ENCODE measurements at places on chromosomes 12 and 14. TPM values are rescaled to one million over a fixed set of nuclear protein-coding genes. Genes with fewer than 3 reads are reported as not detected.
A peak's percentile ranks its signal among the peaks of the same experiment; 100 is the strongest.

- H3K27ac ChIP-seq, result no peak overlapping the region
- H3K27me3 ChIP-seq, result no peaks in the 10 kb centered on the region
- no peak overlapping the region for H3K4me3 ChIP-seq
- DNase-seq, result no peak
These were observed 28.4 kb downstream of the LRTM2 start for GRCh38 chr12:1848745-1849144.

DNA sequence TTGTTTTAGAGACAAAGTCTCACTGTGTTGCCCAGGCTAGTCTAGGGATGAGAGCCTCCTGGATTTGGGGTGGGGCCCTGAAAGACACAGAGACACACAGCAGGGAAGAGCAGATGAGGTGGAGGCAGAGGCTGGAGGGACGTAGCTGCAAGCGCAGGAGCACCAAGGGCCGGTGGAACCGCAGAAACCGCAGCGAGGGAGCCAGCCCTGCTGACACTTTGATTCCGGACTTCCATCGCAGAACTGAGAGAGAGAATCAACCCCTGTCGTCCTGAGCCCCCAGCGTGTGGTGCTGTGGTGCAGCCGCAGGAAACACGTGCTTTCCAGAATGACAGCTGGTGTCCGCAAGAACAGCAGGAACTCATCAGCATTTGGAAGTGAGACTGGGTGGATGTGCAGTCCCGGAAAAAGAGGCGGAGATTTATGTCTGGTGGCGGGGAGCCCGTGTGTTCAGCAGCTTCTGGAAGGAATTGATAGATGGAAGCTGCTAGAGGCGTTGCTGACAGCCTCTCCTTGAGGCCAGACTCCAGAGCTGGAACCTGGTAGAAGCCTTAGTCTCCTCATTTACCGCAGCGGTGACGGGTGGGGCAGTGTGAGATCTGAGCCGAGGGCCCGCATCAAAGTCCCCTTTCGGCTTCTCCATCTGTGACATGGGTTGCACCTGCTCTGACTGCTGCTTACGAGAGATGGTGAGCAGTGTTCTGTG lies 21.9 kb upstream of the KLC1 start:
- no peaks in the 10 kb centered on the region for H3K27me3 ChIP-seq
- H3K27ac ChIP-seq, result no peak overlapping the region

- no peaks in the 10 kb centered on the region for H3K4me1 ChIP-seq
- DNase-seq, result no peak
- H3K4me3 ChIP-seq, result no peak overlapping the region
- no peaks in the 10 kb centered on the region for H3K36me3 ChIP-seq
These were observed 50.9 kb upstream of the INSM2 start for GRCh38 chr14:35482994-35483515.

GRCh38 chr14:70935135-70935534 lies 27.9 kb downstream of the PCNX1 start:
- no peaks in the 10 kb centered on the region for H3K27me3 ChIP-seq
- H3K36me3 ChIP-seq, result no peaks in the 10 kb centered on the region
- H3K4me1 ChIP-seq, result peaks cover 6% of the 10 kb centered on the region
- DNase-seq, result no peak
- no peak overlapping the region for H3K4me3 ChIP-seq

GRCh38 chr14:99450266-99450665 lies 30.4 kb downstream of the SETD3 start:
- no peak overlapping the region for H3K27ac ChIP-seq
- H3K36me3 ChIP-seq, result no peaks in the 10 kb centered on the region
- no peaks in the 10 kb centered on the region for H3K27me3 ChIP-seq
- H3K4me3 ChIP-seq, result no peak overlapping the region
- DNase-seq, result no peak

DNA sequence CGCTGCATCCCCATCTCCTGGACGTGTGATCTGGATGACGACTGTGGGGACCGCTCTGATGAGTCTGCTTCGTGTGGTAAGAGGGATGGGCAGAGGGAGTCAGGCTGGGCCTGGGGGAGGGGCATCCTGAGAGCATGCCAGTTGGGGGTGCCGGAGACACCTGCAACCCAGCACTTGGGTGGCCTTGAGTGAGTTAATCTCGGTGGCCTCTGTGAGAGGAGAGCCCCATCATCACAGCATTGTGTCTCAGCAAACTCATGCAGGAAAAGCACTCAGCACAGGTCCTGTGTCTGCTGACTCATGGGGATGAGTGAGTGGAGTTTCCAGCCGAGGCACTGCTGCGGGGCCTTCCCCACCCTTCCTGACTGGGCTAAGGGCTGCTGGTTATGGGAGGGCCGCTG lies 19.6 kb upstream of the LRP1-AS start:
- no peak overlapping the region for H3K4me3 ChIP-seq
- H3K27me3 ChIP-seq, result no peaks in the 10 kb centered on the region
- DNase-seq, result no peak
- no peak overlapping the region for H3K27ac ChIP-seq

GRCh38 chr12:127231371-127231770 lies 1035.6 kb upstream of the TMEM132C start:
- no peaks in the 10 kb centered on the region for H3K27me3 ChIP-seq
- no peaks in the 10 kb centered on the region for H3K36me3 ChIP-seq
- no peak for DNase-seq
- no peak overlapping the region for H3K4me3 ChIP-seq
- no peaks in the 10 kb centered on the region for H3K4me1 ChIP-seq

- H3K4me1 ChIP-seq, result peaks cover 4% of the 10 kb centered on the region
- H3K27me3 ChIP-seq, result no peaks in the 10 kb centered on the region
- no peak overlapping the region for H3K4me3 ChIP-seq
- no peak overlapping the region for H3K27ac ChIP-seq
These were observed 90.0 kb downstream of the FBXL14 start for GRCh38 chr12:1504304-1504894.

DNA sequence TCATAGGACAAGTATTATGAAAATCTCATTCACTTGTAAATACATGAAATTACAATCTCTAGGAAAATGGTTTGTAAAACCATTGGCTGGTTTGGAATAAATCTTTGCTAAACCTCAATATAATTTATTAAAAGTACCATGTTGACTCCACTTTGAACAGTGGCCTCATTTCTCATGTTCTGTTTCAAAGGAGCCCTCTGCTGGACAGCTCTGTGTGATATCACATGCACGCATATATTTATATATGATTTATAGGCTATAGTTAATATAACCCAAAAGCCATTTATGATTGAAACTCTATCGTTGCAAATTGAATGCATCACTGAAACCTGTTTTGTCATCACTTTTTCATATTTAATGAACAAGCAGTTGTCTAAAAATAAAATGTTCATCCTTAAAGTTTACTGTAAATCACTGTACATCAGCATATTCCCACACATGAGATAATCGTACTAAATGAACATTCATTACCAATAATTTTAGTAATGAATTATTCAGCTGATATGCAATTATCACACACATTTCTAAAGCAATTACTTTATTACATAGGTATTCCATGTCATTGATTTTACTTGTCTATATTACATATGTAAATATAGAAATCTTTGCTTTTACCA lies 493.8 kb downstream of the NPAS3 start:
- DNase-seq, result no peak
- H3K27me3 ChIP-seq, result no peaks in the 10 kb centered on the region
- no peaks in the 10 kb centered on the region for H3K4me1 ChIP-seq

GRCh38 chr14:90903101-90903500 lies 86.9 kb upstream of the TTC7B start:
- H3K36me3 ChIP-seq, result no peaks in the 10 kb centered on the region
- H3K4me1 ChIP-seq, result no peaks in the 10 kb centered on the region
- no peak overlapping the region for H3K4me3 ChIP-seq
- peak; percentile 71 for DNase-seq
- no peak overlapping the region for H3K27ac ChIP-seq

GRCh38 chr12:20232931-20233675 lies 135.2 kb upstream of the PDE3A start:
- H3K27ac ChIP-seq, result no peak overlapping the region
- no peaks in the 10 kb centered on the region for H3K36me3 ChIP-seq
- no peak overlapping the region for H3K4me3 ChIP-seq
- DNase-seq, result no peak
- H3K4me1 ChIP-seq, result no peaks in the 10 kb centered on the region

GRCh38 chr14:58814466-58814865 lies 176.7 kb downstream of the DACT1 start:
- no peaks in the 10 kb centered on the region for H3K36me3 ChIP-seq
- no peak overlapping the region for H3K27ac ChIP-seq
- no peak overlapping the region for H3K4me3 ChIP-seq
- H3K4me1 ChIP-seq, result peaks cover 3% of the 10 kb centered on the region
- H3K27me3 ChIP-seq, result no peaks in the 10 kb centered on the region
- DNase-seq, result no peak

DCAF4 gene
- 13.9 TPM for total RNA-seq

SYNDIG1L gene
- total RNA-seq, result 0.10 TPM

ITGB7 gene
- 1.8 TPM for total RNA-seq

SPIC gene
- not detected for total RNA-seq

INHBC gene
- 0.12 TPM for total RNA-seq

PLEKHG7 gene
- 6.1 TPM for total RNA-seq

All from ovary (tissue), 10 donors.